SK-N-MC (cell line): ENCODE measurements at places on chromosomes 7 and 10.

DNA sequence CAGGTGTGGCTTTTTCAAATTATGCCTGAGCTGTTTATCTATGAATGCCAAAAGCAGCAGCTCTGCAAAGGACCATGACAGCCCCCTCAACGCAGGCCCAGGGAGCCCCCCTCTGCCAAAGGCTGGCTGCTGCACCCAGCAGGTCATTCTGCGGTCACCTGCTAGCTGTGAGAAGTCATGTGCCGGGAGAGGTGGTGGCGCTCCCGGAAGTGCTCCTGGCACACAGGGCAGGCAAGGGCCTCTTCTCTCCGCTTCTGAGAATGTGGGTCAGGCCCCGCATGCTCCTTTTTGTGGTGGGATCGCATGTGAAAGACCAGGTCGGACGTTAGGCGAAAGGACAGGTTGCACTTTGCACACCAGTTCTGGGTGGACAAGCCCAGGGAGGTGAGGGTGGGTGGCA lies 16.4 kb downstream of the ZNF488 start:
- no peak for DNase-seq

DNA sequence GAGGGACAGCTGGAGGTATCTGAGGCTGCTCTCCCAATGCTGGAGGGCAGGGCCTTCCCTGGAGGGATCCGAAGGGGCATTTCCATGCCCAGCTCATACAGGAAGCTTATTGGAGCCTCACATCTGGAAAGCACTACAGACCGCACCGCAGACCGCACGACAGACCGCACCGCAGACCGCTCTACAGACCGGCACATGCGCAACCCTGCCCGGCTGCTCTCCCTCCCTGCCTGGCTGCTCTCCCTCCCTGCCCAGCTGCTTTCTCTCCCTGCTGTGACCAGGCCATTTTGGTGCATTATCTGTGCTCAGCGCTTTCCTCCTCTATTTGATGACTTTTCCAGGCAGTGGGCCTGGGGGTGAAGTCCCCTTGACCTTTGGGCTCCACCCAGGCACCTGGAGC lies 39.6 kb upstream of the EN2 start:
- DNase-seq, result no peak

DNA sequence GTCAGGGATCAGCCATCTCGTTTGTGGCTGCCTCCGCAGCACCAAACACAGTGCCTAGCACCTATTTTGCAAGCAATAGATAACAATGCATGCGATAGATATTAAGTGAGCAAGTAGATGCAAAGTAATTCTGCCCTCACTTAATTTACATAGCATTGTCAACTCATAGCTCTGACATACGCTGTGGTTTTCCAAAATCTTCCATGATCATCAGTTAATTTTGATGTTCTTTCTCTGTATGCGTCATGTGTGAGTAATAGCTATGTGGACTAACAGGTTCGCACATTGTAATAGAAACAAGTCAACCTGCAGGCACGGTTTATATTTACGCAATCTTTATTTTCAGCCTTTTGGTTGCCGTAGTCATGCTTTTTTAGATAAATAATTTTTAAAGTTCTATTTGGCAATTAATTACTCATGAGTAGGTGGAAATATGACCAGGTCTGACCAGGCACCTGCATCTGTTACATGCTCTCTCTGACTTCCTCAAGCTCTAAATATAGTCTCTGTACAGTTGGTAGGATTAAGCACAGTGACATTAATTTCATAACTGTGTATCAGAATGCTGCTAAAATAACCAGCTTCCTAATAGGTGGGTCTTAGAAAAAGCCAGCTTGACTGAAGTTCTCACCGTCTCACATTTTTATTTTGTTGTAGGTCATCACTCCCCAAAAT lies 13.3 kb downstream of the MAP3K8 start:
- DNase-seq, result no peak

- DNase-seq, result no peak
These were observed 60.7 kb downstream of the DGKB start for GRCh38 chr7:14841869-14842268.

DNA sequence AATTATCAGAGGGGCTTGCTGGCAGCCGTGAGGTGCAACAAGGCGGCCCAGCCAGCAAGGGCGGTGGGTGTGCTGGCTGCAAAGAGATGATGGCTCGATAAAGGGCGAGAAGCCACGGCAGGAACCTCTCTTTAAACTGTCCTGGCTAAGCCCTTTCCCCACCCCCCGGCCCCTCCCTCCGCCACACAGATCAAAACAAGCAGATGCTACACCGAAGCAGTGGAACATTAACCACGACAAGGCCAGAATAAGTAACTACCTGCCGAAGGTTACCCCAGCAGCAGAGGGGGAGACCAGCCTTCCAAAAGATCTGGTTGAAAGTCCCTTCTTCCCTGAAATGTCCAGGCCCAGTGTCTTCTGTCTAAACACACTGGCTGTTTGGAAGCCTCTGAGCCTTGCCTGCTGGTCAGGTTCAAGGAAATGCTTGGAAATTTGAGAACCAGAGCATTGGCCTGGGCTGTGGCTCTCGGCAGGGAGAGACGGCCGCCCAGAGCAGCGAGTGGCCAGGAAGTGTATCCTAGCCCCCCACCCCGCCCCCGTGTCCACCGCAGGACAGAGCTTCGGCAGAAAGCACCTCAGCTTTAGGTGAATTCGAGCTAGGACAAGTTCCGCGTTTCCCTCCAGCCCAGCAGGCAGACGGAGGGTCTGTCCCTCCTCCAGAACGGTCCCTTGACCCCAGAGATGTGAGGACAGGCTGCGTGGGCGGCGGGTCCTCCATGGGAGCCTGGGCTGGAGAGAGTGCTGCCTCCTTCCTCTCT lies 2.1 kb downstream of the FAM20C start:
- no peak for DNase-seq

DNA sequence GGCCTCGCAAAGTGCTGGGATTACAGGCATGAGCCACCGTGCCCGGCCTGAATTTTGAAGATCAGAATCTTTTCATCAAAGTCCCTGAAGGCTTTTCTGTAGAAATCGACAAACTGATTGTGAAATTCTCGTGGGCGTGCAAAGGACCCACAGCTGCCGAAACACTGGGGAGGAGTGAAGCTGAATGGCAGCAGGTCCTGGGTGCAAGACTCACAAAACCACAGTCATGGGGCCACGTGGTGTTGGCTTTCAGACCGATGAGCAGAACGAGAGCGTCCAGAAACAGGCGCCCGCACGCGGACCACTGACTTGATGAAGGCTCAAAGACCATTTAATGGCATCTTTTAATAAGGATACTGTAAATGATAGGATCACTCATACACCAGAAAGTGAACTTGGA lies 24.7 kb upstream of the PRKAR1B start:
- DNase-seq, result no peak

DNA sequence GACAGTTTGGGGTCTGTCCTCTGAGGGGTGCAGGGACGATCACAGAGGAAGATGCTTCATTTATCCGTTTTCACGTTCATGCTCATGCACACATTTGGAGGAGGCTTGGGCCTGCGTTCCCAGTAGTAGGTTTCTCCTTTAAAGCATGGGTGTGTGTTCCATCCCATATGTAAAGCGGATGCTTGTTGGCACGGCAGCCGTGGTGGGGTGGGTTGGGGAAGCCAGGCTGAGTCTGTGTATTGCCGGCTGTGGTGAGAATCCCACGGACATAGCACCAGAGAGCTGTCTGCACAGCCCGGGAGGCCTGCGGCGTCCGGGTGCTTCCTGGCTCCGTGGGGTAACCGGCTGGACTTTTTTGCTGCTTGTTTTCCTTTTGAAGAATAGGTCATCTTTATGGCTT lies 440 bp downstream of the JAKMIP3 start:
- no peak for DNase-seq

- no peak for DNase-seq
These were observed 72.8 kb downstream of the CFTR start for GRCh38 chr7:117552660-117553059.

GRCh38 chr7:90655566-90655965 lies 59.4 kb downstream of the CDK14 start:
- DNase-seq, result peak; percentile 16

DNA sequence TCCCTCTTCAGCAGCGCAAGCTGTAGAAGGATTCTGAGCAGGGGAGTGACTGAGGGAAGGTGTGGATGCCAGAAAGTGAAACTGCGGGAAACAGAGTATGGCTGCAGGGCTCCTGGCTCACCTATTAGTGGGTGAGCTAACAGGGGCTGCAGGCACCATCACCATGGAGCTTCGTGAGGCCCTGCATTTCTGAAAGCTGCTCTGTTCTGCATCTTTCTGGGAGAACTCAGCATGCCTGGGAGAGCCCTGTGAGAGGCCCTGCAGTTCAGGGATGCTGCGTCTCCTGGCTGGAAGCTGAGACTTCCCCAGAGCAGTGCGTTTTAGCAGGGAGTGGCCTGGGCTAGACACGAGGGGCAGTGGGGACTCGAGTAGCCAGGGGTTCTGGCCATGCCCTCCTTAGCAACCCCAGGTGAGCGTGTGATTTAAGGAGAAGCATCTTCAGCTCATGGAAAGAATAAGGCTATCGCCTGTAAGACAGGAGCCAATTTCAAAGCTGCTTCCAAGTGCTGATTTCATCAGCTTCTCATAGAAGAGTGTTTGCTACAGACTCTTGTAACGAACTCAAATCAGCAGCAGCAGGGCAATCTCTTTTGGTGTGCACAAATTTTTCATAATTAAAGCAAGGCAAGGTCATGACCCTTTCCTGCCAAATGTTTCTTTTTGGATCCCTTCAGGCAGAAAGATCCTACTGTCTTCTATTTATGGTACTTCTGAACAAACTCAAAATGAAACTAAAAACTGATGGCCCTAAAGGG lies 293.6 kb upstream of the ZNF32 start:
- no peak for DNase-seq

GRCh38 chr10:127464561-127464960 lies 84.5 kb upstream of the NPS start:
- DNase-seq, result no peak

GRCh38 chr10:19728376-19728775 lies 87.9 kb upstream of the PLXDC2 start:
- DNase-seq, result no peak

DNA sequence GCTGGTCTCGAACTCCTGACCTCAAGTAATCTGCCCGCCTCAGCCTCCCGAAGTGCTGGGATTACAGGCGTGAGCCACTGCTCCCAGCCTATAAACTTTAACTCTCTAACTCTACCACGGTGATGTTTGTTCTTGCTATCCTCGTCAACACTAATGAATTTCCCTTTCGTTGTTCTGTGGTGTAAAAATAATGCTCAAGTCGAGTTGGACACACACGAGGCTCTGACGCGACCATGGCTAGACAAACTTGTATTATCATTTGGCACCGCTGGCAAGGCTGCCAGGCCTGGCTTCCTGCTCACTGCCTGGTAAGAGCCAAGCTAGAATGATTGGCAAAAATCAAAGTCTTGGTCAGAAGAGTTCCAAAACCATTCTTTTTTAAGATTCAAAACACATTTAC lies 167.0 kb upstream of the KLF6 start:
- DNase-seq, result no peak

DNA sequence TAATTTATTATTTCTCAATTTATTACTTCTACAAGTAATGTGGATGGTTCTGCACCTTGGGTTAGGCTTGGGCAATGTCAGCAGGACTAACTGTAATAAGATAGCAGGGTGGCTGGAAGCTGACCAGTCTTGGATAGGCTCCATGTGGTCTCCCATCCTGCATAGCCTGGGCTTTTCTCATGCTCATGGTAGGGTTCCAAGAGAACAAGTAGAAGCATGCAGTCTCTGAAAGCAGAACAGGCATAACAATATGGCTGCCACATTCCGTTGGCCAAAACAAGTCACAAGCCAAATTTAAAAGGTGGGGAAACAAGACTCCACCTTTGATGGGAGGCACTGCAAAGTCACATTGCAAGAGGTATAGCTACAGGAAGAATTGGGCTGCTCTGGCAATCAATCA lies 98.6 kb upstream of the MDFIC start:
- no peak for DNase-seq

DNA sequence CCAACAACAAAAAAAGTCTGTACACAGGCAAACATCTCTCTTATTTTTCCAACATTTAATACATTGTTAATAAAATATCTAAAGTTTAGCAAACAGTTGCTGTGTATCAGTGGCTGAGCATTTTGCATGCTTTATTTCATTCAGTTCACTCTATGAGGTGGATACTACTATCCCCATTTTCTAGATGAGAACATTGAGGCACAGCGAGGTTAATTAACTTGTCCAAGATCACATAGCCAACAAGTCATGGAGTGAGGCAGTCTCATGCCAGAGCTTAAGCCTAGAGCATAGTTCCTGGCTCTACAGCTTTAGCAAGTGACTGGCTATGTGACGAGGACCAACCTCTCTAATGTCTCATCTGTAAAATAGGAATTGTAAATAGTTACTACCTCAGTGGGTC lies 4.4 kb downstream of the GATAD1 start:
- DNase-seq, result no peak

GRCh38 chr10:92656266-92656961 lies 33.3 kb upstream of the HHEX start:
- DNase-seq, result no peak

DNA sequence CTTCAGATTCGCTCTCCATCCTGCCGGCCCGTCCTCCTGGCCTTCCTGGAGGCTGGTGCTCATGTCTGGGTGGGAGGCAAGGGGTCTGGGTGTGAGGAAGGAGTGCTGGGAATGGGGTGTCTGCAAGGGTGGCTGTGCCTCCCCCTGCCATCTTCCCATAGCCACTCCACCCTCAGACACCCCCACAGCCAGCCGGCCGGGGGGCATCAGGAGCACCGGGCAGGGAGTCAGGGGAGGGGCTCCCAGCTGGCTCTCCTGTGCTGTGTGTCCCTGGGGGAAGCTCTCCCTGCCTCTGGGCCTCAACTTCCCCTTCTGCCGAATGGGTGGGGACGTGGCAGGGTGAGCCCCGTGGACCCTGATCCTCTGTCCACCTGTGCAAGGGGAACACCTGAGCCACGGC lies 18.6 kb downstream of the MICALL2 start:
- no peak for DNase-seq

DNA sequence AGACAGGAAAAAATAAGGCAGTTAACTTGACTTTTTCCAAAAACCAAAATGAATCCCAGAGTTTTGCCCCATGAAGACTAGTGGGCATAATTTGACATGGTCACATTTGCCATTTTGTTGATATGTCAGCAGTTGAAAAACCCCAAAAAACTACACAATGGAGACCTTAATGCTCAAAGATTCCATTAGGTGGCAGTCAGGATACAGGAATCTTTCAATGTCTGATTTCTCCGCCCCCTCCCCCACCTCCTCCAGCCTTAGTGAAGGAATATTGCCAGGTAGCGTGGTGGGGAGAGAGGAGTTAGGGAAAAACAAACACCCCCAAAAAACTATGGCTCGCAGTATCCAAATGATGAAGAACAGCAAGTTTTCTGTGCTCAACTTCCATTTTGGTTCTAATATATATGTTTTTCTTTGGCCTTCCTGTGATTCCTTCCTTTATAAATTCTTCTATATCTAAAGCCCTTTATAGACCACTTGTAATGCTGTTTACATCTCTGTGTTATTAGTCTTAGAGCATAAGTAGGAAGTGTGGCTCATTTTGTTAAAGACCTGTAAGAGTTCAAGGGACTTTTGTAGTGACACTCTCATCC lies 6.7 kb upstream of the SMNDC1 start:
- DNase-seq, result no peak

DNA sequence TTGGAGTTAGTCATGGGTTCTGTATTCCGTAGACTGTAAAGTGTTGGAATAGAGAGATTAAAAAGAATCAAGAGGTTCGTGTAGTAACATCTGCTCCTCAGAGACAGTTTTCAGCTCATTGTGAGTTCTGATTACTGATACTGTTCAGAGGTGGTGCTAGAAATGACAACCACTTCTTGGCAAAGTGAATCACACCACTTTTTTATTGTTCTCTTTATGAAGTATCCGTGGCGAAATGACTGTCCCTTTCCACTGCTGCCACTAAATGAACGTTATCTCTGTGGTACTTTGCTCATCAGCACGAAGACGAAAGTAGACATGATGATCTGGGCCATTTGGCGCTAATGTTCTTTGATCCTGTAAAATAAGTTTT lies 860 bp downstream of the RPP30 start:
- no peak for DNase-seq

GRCh38 chr7:121605317-121605680 lies 209.2 kb upstream of the FAM3C start:
- DNase-seq, result no peak
